CD4-positive, alpha-beta T cell treated with Interleukin-1 beta for 1 hour (primary cell): ENCODE measurements at places on chromosomes 5 and 9.

- DNase-seq, result no peak
Measured at GRCh38 chr5:140548300-140548688, 832 bp downstream of the EIF4EBP3 start.

GRCh38 chr5:113240951-113241726 is 193.7 kb downstream of the TSSK1B start:
- DNase-seq, result no peak

GRCh38 chr9:38761999-38762398 is 42.1 kb upstream of the FAM240B start:
- DNase-seq, result no peak

DNA sequence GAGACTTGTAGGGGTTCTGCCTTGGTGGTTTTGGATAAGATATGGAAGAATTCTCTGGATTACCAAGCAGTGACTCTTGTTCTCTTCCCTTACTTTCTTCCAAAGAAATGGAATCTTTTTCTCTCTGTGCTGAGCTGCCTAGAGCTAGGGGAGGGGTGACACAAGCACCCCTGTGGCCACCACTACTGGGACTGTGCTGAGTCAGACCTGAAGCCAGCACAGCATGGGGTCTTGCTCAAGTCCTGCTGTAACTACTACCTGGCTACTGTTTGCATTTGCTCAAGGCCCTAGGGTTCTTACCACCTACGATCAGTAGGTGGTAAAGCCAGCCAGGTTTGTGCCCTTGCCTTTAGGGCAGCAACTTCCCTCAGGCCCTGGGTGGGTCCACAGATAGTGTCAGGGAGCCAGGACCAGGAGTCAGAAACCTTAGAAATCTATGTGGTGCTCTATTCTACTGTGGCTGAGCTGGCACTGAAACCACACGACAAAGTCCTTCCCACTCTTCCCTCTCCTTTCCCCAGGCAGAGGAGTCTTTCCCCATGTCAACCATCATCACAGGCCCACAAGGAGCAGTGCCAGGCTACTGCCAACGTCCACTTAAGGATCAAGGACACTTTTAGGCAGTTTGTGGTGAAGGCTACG is 53.8 kb downstream of the SREK1 start:
- no peak for DNase-seq

DNA sequence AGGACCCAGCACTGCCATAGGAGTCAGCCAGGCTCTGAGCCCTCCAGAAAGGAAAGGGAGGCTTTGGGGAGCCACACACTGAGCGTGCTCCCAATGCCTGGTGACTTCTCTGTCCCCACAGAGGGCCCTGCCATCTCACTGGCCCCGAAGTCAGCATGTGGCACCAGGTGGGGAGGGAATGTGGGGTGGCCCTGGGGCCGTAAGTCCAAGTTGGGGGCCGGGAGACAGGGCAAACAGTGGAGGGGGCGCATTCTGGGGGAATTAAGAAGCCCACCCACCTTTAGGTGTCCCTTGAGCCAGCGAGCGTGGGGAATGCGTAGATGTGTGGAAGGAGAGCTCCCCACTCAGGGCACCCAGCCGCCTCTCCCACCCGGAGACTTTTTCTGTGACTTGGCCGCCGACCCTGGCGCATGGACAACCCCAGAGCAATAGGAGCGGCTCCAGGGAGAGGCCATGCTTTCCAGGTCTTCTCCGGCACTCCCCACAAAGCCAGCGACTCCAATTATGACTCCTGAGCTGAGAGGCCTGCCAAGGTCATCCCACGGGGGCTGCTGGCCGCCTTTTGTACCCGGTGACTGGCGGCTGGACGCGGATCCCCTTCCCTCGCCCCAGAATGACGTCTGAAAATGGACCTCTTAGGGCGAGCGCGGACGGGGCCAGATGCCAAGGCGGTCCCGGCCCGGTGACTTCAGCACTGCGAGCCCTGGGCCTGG is 9.8 kb downstream of the IRX1 start:
- no peak for DNase-seq

DNA sequence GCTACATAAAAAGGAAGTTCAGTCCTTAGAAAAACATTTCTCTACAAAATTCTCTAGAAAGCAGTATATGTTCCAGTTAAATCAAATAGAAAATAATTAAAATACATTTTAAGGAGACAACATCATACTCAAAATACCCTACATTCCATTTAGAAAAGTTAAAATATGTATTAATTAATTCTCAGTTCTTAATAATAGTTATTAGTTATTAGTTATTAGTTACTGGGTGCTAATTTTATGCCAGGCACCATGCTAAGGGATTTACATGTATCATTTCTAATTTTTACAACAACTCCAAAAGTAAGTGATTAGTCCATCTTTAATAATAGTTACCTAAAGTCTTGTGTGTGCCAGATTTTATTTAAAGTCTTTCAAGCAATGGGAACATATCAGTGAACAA is 38.0 kb downstream of the FAM114A2 start:
- DNase-seq, result no peak

GRCh38 chr5:81402192-81402930 is 8.4 kb upstream of the ACOT12 start:
- DNase-seq, result no peak

DNA sequence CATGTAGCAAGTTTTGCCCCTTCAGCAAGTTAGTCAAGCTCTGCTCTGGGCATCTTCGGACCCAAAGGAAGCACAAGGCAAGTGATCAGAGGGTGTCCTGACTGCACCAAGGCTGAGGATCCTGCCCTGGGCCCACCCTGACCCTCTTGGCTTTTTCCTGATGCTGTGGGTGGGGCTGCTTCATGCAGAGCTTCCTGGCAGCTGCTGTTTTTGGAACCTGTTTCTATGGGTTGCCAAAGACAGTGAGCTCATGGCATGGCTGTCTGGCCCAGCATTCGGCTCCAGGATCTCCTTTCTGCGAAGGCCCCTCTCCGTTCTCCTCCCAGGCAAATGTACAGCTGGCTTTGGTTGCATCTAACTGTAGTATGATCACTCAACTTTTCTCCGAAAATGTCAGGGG is 497.9 kb downstream of the ARHGEF28 start:
- no peak for DNase-seq

DNA sequence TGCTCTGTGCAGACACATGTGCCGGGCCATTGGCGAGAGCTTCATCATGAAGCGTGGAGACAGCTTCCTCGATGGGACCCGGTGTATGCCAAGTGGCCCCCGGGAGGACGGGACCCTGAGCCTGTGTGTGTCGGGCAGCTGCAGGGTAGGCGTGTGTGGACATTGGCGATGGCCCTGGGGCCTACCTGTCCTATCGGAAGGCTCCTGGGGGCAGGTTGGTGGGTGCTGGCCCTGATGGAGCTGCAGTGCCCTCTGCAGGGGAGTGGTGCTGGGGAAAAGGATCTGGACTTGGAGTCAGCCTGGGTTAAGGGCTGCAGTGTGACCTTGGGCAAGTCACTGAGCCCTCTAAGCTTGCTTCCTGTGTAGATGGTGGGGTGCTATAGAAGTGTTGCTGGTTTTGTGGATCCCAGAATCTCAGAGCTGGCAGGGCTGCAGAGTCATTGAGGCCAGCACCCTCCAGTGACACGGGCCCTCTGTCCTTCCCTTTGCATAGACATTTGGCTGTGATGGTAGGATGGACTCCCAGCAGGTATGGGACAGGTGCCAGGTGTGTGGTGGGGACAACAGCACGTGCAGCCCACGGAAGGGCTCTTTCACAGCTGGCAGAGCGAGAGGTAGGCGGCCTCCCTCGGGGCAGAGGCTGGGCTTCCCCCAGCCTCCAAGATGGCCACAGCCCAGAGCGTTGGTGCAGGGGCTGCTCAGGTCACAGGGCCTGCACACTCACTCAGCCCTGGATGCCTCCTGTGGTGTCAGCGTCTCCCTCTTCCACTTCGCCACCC is 15.8 kb downstream of the ADAMTS13 start:
- no peak for DNase-seq

- DNase-seq, result no peak
Measured at GRCh38 chr5:27158775-27159174, 120.4 kb upstream of the CDH9 start.

DNA sequence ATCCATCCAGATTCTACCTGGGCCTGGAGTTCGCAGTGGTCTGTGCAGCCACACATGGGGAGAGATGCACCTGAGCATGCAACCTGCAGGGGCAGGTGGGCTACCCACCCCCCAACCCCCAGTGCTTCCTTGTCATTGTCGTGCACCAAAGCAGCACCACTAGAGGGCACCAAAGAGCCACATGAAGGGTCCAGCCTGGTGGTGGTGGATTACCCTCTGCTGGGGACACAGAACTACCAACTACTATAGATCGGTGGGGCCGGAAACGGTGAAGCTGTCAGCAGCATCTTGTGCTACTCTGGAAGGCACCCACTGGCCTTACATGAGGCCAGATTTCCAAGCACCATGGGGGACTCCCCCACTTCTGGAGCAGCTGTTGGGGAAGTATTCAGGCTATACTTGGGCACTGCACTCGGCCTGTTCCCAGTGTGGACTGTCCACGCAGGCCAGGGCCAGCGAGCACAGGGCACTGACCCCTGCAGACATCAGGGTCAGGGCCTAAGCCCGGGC is 60.2 kb upstream of the TBC1D2 start:
- DNase-seq, result peak; percentile 69
